Ecto neural progenitor cell (in vitro differentiated cells): ENCODE measurements at places on chromosomes 2 and 18.

DNA sequence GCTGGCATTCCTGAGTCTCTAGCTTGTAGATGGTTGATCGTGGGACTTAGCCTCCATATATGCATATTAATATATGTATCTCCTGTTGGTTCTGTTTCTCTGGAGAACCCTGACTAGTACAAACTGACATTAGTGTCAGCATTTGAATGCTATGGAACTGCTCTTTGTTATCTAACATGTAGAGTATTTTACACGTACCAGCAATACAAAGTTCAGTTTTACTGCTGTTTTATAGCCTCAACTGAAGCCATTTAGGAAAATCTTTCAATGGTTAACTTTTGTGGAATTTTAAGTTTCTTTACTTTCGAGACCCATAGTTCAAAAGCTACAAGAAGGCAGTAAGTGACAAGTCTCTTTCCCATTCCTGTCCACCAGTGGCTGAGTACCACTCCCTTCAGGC is 418.4 kb downstream of the NUP35 start:
- DNase-seq: no peak

DNA sequence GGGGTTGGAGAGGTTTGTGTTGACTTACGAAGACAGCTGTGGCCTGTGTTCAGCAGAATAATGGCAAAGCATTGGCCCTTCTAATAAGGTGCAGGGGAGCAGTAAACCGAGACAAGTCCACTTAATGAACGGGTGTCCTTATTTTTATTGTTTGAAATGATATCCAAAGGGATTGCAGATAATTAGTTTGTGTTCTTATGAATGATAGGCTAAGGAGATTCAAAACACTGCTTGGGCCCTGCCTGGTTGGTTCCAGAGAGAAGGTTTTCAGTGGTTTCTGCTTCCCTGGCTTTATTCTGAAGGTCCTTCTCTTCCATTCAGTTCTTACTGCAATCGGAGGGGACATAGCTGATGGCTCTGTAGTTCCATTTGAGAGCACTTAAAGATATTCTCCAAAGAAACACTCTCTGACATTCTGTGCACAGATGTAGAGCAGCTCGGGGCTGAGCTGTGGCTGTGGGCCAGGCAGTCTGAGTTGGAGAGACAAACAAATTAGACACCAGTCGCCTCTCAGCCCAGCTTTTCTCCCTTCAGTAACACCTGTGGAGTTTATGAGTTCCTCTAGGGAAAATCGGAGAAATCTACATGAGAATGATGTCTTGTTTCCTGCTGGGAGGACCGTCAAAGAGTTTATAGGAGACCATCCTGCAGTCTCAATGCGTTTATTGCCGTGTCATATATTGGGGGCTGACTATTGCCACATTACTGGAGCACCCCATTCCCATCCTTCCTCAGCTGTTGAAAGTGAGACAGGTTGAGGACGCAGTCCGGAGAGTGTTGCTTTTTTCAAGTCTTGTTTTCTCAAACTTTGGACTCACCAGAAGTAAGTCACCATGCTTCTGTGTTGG is 6.5 kb downstream of the GREB1 start:
- no peak for DNase-seq

DNA sequence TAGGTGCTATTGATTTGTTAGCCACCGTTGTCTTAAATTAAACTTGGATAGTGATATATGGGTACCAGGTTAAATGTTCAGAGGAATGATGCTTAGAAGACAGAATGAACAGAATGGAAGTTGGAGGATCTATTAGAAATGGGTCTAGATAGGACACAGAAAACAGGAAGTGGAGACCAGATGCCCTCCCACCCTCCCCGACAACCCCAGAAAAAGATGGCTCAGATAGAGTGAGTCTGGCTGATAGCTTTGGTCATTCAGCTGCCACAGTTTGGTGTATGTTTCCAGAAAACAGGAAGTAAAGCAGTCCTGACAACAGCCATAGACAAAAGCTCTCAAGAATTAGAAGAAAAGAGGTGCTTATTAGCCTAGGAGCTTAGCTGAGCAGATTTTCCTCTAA is 71.5 kb upstream of the DSG1 start:
- DNase-seq: no peak

DNA sequence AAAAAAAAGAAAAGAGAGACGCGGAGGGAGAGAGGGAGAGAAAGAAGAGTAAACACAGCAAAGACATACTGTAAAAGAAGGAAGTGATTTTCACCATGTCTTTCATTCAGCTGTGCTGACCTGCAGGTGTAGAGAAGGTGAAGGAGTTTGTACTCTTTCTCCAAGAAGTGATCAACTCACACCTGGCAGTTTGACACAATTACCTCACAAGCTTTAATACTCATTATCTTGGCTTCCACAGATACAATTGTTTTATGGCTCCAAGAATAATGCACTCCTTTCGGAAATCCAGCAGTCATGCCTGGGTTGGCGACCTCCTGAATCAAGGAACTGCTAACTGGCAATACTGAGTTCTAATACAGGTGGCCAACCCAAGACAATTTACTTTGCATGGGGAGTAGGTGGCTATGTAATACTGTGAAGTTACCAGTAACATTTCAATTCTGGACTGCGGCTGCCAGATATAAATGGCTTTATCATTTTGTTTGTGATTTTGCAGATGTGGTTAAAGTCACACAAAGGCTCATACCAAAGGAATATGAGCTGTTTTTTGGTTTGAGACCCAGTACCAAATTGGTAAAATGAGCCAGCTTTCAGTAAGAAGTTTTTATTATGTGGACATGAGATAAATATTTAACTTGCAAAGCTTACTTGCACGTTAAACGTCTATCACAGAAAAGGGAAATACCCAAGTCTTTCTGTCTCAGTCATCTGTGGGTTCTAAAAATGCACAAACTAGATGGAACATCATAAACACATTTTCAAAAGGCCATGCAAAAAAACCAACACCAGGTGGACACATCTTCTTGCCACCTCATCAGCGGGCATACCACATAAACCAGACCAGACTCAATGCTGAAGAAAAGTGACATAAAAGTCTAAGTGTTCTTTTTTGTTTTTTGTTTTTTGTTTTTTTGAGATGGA is 69.3 kb downstream of the NCKAP5 start:
- no peak for DNase-seq

- no peak for DNase-seq
These were observed 56.6 kb upstream of the CYP26B1 start for GRCh38 chr2:72204156-72204785.

DNA sequence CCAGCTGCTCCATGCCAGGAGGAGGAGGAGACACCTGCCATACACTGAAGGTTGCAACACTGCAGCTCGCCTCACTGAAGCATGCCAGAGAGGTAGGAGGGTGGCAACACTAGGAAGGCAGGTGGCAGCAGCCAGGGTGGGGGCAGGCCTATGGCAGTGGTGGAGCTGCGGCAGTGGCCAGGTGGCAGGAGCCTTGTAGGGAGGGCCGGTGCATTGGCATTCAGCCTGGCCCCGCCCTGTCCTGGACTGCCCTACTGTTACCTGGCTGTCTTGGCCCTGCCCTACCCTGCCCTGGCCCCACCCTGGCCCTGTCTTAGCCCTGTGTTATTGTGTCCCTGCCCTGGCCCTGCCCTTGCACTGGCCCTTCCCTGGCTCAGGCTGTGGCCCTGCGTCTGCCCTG is 7.4 kb upstream of the ANKRD62 start:
- DNase-seq: no peak

GRCh38 chr2:30424231-30424630 is 22.8 kb upstream of the LCLAT1 start:
- no peak for DNase-seq

DNA sequence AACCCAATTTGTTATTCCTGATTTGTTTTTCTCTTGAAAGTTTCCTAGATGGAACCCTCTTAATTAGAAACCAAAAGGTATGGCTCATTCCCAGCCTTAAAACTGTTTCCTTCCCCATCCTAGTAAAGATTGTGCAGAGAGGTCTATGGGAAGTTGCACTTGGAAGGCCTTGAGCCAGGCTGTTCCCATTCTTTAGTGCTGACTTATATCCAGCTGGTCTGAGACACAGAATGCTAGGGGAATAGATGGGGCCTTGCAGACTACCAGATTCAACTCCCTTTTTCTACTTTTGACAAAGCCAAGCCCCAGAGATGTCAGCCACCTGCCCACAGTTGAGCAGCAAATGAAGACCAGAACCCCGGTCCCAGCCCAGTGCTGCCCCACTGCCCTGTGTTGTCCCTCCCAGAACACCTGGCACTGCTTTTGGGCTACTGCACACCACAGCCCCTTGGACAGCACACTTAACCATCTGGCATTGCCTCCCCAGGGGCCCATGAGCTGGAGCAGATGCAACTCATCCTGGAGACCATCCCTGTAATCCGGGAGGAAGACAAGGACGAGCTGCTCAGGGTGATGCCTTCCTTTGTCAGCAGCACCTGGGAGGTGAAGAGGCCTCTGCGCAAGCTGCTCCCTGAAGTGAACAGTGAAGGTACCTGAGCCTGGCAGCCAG is 98.2 kb downstream of the MRO start:
- DNase-seq: no peak

DNA sequence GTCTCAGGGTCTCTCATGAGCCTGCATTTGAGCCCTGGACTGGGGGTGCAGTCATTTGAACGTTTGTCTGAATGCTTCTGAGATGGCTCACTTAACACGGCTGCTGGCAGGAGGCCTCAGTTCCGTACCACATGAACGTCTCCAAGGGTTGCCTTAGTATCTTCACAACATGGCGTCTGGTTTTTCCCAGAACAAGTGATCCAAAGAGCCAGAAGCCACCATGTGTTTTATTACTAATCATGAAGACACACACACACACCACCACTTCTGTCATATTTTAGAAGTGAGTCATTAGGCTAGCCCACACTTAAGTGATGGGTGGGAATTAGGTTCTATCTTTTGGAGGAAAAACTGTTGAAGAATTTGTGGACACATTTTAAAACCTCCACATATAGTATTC is 15.0 kb upstream of the MYO1B start:
- no peak for DNase-seq

DNA sequence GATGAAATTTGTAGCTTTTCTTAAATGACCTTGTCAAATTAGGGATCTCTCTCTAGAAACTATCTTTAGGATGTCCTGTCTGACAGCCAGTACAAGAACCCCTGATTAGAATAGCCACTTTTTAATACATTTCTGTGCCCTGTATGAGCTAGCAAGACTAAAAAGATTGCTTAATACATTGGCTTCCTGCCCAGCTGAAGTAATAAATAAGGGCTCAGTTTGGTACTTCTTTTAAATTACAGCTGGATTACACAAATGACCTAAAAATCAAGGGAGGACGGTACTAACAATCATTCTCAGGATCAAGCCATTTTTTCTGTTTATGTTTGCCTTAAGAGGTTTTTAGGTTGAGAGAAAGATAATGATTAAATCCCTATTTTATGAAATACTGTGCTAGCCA is 11.6 kb upstream of the OLA1 start:
- no peak for DNase-seq

DNA sequence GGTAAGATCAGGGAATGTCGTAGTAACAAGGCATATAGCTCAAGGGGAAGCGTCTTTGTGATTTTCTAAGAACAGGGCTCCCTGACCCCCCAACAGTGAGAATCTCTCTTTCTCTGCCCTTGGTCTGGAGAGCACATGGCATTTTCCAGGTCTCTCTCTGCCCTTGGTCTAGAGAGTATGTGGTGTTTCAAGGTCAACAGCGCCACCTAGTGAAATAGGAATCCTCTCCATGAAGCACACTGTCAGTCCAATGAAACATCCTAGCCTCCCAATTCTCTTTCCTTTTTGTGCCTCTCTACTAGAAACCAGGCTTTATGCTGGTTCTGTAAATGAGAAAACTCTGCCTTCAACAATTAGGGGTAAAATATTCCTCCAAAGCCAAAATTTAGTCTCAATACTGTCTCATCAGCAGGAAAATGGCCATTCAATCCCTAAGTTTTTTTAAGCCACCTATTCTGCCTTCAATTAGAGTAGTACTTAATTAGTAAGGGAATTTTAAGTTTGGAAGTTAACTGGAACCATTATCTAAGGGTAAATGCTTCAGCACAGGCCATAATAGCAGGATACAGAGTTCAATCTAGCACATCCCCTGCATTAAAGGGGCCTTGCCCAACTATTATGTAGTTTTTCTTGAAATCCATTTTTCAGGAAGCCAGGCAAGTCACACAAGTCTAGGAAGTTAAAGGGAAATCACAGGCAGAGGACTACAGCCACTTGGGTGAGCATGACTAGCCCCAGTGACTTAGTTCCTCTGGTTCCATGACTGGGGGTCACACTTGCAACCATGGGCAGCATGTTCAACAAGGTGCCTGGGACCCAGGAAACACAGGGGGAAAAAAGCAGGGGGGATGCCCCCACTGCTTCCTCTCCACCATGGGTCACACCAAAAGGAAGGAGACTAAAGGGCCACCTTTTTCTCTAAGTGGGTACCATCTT is 12.4 kb downstream of the DYM start:
- no peak for DNase-seq

GRCh38 chr2:167424221-167424620 is 535.9 kb downstream of the XIRP2 start:
- no peak for DNase-seq

GRCh38 chr2:44582363-44583008 is 220.7 kb downstream of the CAMKMT start:
- DNase-seq: no peak

- DNase-seq: no peak
These were observed 207.4 kb upstream of the NRP2 start for GRCh38 chr2:205474741-205475415.

GRCh38 chr2:88885679-88886416 is 194.4 kb downstream of the RPIA start:
- no peak for DNase-seq

DNA sequence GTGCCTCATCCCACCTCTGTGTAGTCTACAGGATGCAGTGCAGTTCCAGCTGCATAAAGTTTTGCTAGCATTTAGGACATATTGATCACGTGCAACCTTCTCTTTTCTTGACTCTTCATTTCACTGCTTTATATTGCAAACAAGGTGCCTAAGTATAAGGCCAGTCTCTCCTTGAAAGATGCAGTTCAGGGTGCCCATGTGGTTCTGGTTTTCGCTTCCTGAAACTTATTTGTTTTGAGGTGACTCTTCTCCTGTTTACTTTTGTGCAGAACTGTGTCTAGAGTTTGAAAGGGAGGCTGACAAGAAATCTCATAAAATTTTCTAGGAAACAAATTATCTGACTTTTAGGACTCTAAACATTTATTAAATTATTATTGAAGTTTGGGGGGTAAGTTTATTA is 189.9 kb downstream of the UBE2E3 start:
- DNase-seq: no peak

GRCh38 chr2:2698182-2699120 is 367.4 kb upstream of the MYT1L start:
- no peak for DNase-seq

GRCh38 chr2:9539531-9539930 is 16.1 kb downstream of the ADAM17 start:
- no peak for DNase-seq

DNA sequence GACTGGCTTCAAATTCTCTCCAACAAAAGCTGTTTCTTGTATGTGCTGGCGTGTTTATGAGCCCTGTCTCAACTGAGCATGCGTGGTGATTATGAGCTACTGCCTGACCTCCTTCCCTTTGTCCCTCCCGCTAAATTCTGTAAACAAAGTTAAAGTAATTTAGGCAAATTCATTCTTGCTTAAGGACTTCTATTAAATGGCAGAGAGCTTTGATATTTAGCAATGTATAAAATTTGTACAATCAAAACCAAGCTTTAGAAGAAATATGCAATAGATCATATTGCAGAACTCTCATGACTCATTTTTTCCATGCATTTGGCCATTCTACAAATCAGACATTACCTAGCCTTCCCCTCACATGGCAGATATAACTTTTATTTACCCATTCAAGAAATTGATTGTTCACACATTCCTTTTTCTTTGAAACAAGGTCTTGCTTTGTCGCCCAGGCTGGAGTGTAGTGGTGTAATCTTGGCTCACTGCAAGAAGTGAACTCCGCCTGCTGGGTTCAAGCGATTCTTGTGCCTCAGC is 18.2 kb downstream of the IGFBP2 start:
- no peak for DNase-seq

GRCh38 chr2:72097276-72097675 is 50.4 kb downstream of the CYP26B1 start:
- peak; percentile 25 for DNase-seq
